CD4-positive, alpha-beta memory T cell (primary cell): ENCODE measurements at places on chromosomes 7 and 10.

- DNase-seq, result no peak
Measured at GRCh38 chr7:157769526-157770215, 432.9 kb downstream of the DNAJB6 start.

DNA sequence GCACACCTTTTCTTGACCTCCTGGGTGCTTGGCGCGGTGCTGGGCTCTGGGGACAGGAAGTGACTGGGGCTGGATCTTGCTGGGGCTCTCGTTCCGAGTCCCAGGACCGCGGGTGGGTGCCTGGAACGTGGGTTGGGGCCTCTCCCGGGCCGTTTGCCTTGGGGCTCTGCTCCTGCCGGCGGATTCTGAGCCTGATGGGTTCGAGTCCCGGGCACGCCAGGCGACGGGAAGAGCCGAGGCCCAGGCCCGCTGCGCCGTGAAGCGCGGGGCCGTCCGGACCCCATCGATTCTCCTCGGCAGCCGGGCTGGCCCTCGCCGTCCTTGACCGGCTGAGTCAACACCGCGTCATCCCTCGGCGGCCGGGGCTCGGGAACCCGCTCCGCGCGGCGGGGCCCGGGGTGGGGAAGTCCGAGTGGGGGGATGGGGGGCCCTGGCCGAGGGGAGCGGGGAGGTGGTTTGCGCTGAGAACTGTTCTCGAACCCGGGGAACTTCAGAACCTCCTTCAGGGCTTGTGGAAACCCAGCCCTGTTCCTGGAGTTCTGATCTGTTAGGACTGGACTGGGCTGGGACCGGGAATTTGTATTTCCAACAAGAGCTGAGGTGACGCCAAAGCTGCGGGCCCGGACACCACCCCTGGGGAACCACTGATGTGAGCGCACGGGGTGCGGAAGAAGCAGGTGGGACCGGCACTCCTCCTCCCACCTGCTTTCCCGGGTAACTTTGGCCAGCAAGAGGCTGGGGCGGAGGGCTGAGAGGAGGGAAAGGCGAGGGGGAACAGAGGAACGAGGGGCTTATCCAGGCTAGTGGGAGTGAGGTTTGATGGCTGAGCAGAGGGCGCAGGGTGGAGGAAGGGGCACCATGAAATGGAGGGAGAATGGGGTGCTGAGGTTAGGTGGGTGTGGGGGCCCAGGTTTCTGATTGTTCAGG is 6.2 kb downstream of the HHEX start:
- no peak for DNase-seq

- DNase-seq, result no peak
Measured at GRCh38 chr10:99583687-99584086, 36.6 kb downstream of the SLC25A28 start.

DNA sequence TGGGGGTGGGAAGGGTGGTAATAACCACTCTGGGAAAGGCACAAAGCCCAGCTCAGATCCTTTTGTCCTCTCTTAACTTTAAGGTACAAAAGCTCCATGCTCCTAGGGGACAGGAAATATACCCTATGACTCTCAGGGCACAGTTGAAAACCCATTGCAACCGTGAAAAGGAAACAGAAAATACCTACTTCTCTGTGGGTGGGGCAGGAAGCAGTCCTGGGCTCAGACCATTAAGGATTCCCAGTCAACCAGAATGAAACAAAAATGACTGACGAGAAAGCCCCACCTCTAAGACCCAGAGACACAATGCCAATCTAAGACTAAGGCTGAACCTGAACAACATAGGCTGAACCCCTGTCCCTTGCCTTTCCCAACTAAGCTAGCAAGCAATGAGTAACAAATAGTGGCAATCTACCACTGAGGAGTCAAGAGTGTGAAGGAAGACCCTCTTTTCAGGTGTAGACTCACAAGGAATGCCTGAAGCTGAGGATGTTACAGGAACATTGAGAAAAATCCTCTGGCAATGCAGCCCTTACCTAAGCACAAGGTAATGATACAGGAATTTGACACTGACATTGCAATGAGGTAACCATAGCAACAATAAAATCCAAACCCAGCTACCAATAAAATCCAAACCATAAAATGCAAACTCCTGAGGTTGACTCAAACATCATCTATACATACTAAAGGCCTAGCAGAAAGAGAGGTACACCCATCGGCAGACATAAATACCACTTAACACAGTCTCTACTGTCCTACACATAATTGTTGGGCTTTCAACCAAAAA is 380.1 kb downstream of the HPSE2 start:
- DNase-seq, result no peak

DNA sequence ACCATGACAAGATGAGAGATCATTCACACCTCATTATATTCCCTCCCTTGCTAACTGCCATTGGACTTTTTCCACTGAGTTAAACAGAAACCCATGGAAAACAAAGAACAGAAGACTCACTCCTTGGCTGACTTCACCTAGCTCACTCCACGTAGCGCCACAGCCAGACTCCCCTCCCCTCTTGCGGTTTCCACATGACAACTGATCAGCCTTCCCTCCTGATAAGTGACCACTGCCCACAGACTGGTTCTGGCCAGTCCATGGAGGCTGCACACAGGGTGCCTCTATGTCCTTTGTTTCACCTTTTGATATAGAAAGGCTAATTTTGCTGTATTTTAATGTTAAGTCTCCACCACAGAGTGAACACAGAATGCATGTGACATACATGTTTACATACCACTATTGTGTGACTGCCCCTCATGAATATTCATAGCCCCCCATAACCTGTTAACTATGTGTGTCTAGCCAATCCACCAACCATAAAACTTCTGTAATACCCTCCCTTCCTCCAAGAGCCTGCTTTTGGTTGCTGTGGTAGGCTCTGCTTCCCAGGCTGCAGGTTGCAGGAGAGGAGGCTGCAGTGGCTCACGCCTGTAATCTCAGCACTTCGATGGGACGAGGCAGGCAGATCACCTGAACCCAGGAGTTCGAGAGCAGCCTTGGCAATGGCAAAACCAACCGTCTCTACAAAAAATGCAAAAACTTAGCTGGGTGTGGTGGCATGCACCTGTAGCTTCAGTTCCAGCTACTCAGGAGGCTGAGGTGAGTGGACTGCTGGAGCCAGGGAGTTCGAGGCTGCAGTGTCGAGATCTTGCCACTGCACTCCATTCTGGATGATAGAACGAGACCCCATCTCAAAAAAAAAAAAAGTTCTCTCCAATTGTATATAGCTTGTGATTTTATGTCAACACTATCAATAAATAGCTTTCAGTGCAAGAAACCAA is 10.0 kb upstream of the IFIT5 start:
- no peak for DNase-seq

DNA sequence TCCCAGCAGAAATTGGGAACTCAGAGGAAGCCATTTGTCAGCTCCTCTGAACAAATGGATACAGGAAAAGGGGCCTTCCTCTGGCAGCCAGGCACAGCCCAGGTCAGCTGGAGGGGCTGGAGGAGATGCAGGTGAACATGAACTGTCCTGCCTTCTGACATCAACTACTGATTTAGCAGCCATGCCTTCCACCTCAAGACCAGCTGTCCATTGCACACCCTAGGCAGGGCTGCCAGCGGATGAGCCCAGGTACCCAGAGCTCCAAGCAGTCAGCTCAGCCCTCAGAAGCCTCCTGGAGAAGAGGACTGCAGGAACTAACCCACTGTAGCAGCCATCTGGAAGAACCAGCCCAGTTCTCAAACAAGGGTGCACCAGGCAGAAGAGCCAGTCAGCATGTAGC is 44.1 kb upstream of the GDF10 start:
- no peak for DNase-seq

- no peak for DNase-seq
Measured at GRCh38 chr7:77544518-77544917, 7.4 kb downstream of the PTPN12 start.

DNA sequence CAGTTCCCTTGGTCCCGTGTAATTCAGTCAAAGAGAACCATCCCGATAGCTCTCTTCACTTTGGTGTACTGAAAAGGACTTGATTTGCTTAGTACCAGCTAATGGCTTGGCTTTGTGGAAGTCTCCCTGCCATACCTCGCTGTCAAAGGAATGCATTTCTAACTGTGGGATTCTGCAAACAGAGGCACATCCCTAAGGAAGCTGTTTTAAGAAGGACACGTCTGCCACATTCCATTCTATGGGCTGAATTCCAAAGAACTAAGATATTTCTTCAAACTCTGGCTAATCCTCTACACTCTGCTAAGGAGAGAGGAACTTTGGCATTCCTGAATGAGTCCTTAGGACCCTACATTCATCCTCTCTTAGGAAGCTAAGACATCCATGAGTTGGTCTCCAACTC is 327.9 kb downstream of the SFMBT2 start:
- no peak for DNase-seq

- no peak for DNase-seq
Measured at GRCh38 chr10:44009891-44010632, 361.4 kb upstream of the ZNF32 start.

GRCh38 chr7:94971051-94971867 is 63.9 kb downstream of the PPP1R9A start:
- no peak for DNase-seq

DNA sequence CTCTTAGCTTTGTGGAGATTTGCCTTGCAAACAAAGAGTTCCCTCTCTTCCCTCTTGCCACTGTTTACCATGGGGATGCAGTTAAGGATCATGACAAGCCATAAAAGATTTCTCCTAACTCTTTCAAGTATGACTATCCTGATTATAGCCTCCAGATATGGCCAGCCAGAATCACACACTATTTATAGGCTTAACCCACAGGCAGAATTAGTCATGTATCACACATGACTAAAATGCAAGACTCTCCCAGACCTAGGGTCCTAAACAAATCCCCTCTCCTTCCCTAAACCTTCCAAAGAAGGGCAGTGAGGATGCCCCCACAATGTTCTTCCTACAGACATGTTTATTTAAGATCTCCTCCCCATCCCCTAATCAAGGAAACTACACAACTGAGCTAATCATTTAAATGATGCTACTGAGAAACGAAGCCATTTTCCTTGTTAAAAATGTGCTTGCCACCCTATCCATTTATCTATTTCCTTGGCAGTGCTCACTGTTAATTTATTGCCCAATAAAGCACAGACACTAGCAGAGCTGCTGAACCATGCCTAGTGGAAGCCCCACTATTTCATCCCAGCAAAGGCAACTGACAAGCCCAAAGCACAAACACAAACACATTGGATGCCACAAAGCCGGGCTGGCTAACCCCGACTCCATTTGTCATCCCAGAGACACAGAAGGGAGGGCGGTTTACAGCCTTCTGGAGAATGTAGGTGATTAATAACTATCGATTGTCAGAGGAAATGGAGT is 363.4 kb downstream of the KCNMA1 start:
- no peak for DNase-seq

DNA sequence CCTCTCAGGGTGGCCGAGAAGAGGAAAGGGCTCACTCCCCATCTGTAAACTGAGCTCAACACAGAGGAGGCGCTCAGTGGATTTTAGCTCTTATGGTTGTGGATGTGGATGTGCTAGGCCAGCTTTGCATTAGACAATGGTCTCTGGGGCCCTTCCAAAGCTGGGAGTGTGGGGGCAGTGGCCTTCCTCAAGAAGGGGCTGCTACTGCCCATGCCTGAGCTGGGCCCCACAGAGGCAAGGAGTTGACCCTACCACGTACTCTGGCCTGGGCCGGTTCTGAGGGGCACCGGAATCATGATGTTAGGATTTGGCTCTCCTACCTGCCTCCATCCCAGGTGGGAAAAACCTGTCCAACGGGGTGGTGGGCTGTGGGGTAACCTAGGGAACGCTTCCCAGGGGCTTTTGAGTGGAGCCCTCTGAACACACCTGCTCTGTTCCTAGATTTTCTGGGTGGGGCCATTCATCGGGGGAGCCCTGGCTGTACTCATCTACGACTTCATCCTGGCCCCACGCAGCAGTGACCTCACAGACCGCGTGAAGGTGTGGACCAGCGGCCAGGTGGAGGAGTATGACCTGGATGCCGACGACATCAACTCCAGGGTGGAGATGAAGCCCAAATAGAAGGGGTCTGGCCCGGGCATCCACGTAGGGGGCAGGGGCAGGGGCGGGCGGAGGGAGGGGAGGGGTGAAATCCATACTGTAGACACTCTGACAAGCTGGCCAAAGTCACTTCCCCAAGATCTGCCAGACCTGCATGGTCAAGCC is 11.5 kb downstream of the AQP1 start:
- DNase-seq, result no peak

GRCh38 chr10:115830265-115830970 is 442.6 kb downstream of the GFRA1 start:
- DNase-seq, result no peak

- DNase-seq, result no peak
Measured at GRCh38 chr10:42690449-42691360, 52.3 kb upstream of the ZNF33B start.

DNA sequence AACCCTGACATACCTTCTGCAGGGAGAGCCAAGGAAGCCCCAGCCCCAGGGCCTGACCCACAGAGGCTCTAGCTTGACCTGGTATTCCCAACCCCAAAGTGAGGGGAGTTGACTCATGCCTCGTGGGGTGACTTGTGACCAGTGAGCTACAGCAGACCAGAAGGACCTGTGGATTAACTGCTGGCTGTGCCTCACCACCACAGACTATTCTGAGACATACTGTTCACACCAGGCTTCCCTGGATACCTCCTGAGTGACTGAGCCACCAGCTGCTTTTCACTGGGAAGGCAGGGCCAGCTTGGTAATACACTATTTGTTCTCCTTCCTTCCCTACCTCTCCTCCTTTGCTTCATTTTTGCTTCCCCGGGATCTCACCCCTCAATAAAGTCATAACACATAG is 7.3 kb downstream of the PLXNA4 start:
- no peak for DNase-seq

DNA sequence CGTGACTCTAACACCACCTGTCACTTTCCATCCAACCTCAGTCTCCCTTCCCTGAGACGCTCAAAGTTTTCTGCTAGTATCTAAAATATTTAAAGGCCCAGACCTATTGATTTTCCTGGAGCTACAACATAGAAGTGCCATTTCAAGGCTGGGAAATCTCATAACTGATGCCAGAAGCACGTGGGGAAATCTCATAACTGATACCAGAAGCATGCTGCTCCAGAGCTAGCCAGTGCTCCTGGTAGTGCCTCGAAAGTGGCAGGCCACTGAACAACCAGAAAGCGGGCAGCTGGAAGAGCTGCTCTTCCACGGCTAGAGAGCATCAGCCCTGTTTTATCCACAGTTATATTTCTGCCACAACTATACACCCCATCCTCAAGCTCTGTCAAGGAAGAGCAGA is 72.5 kb downstream of the CAV1 start:
- DNase-seq, result no peak

GRCh38 chr10:33533612-33534011 is 199.1 kb upstream of the NRP1 start:
- DNase-seq, result no peak
